Stimulated activated CD4-positive, alpha-beta T cell treated with anti-CD3 and anti-CD28 coated beads, Interleukin-4, amount 100 ng/mL, for 4 hours (primary cell): ENCODE measurements at places on chromosomes 4 and X.

- no peak for DNase-seq
These were observed 144.8 kb downstream of the ARAP2 start for GRCh38 chr4:36099509-36099908.

DNA sequence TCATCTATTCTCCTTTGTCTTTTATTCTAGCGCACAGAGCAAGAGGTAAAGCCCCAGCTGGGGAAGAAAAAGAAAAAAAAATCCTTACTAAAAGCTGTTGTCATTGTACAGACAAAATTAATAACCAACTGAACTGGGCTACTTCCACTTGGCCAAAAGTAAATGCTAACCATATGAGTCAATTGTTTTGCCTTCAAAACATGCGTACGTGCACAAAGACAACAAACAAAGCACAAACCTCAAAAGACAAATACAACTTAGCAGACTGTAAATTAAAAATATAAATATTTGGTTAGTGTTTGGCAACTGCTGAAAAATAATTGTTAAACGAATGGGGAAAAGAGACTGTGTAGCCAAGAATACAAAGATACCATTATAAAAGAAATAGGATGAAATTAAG is 5.9 kb downstream of the EDA2R start:
- DNase-seq: no peak

DNA sequence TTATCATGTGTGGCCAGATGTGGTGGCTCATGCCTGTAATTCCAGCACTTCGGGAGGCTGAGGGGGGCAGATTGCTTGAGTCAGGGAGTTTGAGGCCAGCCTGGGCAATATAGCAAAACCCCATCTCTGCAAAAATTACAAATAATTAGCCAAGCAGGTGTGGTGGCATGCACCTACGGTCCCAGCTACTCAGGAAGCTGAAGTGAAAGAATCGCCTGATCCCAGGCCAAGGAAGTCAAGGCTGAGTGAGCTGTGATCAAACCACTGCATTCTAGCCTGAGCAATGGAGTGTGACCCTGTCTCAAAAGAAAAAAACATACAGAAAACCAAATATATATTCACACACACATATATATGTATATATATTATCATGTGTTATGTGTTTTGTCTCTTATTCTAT is 15.0 kb downstream of the APELA start:
- no peak for DNase-seq

DNA sequence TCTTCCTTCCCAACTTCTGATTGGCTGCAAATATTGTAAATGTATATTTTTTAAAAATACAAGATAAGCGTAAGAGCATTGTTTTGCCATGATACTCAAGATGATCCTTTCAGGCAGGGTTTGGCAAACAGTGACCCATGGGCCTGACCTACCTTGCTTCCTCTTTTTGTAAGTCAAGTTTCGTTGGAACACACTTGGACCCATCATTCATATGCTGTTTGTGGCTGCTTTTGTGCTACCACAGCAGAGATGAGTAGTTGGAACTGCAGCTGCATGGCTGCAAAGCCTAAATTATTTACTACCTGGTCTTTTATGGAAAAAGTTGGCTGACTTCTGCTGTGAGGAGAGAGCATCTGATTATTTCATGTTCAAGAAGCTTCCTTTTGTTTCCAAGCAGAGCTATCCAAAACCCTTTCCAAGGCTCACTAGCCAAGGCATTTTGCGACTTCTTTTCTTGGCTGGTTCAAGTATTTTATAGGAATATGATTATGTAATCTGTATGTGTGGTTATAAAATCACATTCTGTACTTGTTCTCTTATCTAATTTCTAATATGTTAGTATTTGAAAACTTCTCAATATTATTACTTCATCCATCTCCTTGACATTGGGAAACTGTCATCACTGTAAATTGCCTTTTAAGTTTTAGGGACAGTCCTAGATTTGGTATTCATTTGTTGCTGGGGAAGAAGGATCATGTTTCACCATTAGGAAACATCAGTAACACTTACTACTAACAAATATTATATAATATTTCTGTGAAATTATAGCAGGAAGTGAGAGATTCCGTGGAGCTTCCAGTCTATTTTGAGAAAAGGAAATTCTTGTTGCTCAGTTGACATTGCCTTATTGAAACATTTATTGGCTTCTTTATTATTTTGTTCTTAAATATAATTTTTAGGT is 109.2 kb downstream of the ARHGAP10 start:
- no peak for DNase-seq

DNA sequence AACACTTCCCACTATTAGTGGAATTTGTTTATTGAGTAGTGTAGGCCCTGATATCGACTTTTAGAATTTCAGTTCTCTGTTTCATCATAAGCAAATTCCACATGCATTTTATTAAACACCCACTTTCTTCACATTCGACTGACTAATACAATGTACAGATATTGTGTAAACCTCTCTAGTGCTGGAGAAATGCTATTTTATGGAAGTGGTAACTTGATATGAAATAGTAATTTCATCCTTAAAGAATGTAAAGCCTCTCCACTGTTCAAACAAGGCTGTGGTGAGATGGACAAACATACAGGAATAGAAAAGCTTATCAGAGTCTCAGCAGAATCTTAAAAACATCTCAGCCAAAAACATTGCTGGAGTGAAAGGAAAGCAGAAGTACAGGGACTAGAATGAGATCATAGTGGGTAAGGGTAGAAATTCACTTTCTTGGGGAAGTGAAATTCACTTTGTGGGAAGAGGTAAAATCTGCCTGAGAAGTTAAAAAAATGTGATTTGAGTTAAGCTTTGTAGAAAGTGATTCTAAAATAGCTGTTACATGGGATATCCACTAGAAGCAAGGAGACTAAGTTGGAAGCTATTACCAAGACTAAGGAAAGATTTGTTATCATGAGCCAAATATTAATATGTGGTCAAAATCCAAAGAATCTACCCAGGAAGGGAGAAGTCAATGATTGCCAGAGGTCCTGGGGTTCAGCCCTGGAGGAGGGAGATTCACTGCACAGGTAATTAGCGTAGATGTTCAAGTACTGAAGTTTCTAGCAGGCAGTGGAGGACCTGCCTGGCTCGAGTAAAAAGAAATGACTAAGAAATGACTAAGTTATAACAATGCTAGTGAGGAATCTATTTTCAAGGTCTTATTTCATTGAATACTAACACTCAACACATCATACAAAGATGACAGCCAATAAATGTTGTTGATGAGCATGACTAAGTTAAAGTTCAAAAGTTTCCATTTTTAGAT is 398.3 kb upstream of the FAM47C start:
- DNase-seq: no peak

- no peak for DNase-seq
These were observed 63.4 kb downstream of the FHDC1 start for GRCh38 chr4:152999346-153000075.

DNA sequence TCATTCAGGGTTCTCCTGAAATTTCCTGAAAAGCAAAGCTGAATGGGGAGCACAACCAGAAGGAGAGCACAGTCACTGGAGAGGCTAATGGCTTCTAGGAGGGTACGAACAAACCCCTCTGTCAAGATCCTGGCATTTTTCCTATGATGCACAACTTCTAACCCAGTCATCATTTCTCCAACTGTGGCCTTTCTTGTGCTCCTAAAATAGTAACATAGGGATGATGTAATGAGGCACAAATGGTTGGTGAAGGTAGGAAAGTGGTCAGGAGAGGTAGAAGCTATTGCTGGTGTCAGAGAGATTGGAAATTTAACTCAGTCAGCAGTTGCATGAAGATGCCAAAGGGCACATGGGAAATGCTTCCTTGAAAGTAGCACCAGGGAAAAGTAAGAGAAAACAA is 52.7 kb downstream of the SLC10A7 start:
- DNase-seq: no peak

DNA sequence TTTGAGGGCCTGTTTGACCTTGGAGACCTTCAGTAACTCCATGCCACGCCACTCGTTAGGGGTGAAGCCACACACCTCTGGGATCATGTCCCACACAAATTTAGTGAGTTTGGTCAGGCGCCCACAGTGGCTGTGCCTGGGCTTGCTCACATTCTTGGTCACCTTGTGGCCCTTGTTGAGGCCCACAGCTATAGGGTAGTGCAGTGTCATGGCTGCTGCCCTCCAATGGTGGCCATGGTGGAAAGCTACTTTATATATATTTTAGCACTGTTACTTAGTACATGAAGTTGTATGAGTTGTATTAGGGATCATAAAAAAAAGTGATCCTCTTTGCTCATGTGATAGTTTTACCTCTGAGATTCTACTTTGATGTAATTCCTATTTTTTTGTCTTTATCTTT is 985 bp upstream of the CXCL11 start:
- DNase-seq: no peak

- no peak for DNase-seq
These were observed 40.6 kb downstream of the WDR1 start for GRCh38 chr4:10075953-10076391.

DNA sequence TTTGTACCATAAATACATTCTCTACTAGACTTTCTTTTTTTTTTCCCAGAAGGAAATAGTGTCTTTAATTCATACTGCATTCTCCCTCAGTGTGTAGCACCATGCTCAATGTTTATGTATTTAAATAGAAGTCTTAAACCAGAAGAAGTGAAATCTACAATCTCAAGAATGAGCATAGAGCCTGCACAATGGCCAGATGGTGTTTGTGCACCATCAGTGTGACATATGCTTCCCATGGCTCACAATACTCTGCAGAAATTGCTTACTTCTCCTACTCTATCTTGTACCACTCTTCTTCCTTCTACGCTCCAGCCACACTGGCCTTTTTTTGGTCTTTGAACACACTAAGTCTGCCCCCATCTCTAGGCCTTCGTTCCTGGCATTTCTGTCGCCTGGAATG is 2.6 kb upstream of the DOCK11 start:
- DNase-seq: no peak
